Right kidney (tissue), 9 donors: ENCODE measurements at places on chromosomes 2 and 18.

DNA sequence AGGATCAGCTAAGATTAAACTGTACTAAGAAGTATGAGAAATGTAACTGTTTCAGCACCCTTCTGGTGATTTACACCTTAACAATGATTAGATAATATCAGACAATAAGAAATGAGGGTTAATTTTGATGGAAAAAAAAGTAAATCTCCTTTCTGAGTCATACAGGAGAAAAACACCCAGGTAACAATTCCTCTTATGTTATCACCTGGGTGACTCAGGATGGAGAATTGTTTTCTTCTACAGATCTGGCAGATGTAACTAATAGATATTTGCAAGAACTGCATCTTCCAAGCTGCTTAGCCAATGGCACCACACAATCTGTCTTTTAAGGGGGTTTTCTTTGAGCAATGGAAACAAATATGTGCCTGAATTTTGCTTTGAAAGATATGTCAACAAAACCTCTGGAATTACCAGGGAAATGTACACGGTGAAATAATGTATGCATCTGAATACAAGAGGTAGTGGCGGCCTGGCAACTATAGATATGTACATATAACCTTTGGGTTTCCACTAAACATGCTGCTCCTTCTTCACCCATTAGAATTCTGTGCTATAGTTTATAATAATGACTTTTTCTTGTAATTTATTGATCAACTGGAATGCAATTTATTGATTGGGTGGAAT, 407.9 kb downstream of the CPS1 start:
- no peak for DNase-seq

DNA sequence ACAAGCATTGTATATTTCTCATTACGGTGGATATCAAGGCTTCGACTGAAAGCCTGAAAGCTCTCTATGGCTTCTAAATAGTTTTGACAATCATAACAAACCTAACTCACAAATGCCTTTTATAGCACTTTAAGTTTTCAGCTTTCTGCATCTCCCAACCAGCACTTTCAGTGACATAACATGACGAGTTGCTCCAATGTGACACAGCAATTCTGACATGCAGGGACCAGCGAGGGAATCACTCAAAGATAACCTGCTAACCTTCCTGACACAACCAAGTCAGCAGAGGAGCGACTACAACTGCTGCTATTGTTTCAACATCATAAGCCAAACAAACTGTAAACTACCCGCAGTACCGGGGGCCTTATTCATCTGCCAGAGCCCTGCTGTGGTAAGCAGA, 95.7 kb upstream of the CDH20 start:
- no peak for DNase-seq

GRCh38 chr2:168256448-168256847, 9.1 kb upstream of the STK39 start:
- no peak for DNase-seq

GRCh38 chr18:59484131-59484530, 125.1 kb upstream of the LMAN1 start:
- DNase-seq = no peak

GRCh38 chr2:19860022-19860421, 41.8 kb downstream of the TTC32 start:
- DNase-seq = no peak

DNA sequence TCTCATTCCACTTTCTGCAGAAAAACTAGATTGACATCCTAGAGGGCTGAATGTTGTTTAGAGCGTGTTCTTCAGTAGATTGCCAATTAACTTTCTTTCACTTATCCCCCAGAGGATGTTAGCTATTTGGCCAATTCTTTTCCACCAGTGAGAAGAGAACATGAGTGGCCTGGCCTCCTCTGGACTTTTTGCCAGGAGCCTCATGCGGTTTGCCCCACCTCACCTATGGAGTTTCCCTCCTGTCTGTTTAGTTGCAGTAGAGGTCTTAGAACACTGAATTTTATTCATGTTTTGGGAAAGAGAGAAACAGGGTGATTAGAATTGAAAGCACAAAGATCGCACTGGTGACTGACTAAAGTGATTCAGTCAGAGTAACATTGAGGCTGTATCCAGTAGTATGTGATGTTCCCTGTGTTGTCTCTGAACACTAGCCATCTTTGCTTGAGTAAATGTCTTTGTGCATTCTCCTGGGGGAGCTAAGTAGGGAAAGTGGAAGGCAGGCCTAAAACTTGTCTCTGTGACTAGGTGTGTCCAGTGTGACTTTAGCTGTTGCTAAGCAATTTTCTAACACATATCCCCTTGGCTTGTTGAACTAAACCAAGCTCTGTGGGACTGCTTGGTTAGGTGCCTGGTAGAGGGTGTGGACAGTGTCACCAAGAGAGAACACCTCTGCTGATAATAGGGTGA, 34.0 kb downstream of the UGP2 start:
- no peak for DNase-seq

DNA sequence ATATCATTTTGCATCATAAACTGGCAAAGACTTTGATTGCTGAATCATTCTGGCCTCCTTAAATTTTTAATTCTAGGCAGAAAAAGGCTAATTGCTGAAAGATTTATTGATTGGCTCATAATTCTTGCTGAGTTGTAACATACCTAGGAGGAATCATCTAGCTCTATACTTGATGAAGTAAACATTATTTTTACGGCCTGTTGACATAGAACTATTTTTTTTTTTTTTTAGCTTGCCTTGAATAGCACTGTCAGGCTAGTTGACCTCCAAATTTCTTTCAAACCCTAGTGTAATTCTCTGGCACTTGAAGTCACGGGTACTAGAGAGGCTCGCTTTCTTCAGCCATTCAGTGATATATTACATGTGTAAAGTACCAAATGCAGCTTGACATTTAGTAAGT, 2.8 kb downstream of the SERPINB12 start:
- no peak for DNase-seq

DNA sequence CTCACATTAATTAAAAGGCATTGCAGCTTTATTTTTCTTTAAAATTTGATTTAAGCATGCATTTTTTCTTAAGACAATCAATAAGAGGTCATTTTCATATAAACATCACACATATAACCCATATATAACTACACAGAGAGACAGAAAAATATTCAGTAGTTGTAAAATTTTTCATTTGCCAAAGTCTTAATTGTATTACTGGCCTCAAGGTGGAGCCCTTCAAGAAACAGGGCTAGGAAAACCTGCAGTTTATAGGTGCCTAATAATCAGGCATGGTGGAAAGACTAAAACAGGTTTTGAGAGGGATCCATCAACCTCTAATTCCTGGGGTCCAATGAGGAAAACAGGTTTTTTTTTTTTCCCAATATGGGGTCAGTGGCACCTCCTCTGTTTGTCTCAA, 71.3 kb upstream of the ZNF804A start:
- DNase-seq = no peak

GRCh38 chr2:240166191-240166590, 25.7 kb upstream of the OTOS start:
- DNase-seq = no peak

- no peak for DNase-seq
These were observed 232.8 kb downstream of the GRB14 start for GRCh38 chr2:164388511-164388910.

DNA sequence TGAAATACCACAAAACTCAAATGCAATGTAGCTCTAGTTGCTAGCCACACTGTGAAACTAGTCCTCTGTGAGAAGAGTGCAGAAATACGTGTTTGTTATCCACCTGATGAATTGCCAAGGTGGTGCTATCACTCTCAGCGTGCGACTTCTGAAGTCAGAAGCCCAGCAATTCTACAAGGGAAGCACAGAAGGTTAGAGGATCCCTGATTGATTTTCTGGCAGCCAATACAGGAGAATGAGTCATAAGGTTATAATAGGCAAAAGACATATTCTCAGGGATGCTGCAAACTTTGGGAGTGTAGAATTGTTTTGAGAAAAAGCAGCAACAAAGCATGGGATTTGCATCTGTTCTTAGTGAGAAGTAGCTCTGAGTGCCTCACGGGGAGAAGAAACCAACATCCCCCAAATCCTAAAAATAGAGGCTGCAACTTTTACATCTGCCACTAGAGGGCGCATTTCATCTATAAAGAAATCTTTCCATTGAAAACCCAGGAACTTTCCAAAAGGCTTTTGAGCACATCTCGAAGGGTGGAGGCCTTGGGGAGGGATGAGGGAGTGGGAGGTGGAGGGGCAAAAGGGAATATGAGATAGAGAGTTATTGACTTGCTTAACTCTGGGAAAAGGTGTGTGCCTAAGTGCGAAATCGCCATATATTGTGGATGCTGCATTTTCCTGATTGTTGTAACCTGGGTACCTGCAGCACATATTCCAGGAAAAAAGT, 78.0 kb downstream of the TMEM182 start:
- peak; percentile 19 for DNase-seq
